ENCODE measurements at places on chromosomes 13 and 19. TPM values are rescaled to one million over a fixed set of nuclear protein-coding genes. Genes with fewer than 3 reads are reported as not detected.

Gene KLK3
- total RNA-seq, result not detected

Gene CD37
- not detected for total RNA-seq

Gene NANOS3
- total RNA-seq, result 0.94 TPM

Gene FPR3
- not detected for total RNA-seq

Gene COX6B2
- not detected for total RNA-seq

Gene CLN5
- total RNA-seq, result 36.8 TPM

Gene RAB3A
- total RNA-seq, result 0.16 TPM

Gene MISP3
- 0.19 TPM for total RNA-seq

Gene CAPNS1
- 343 TPM for total RNA-seq

Gene CALR3
- 0.16 TPM for total RNA-seq

Gene ZNF208
- 0.16 TPM for total RNA-seq

Gene CYP4F8
- not detected for total RNA-seq

Gene C2CD4C
- 3.5 TPM for total RNA-seq

Gene KLC3
- total RNA-seq, result 0.16 TPM

Gene SIGLECL1
- not detected for total RNA-seq

Gene ZNF90
- total RNA-seq, result 1.0 TPM

Gene LSR
- 1.1 TPM for total RNA-seq

All from bladder microvascular endothelial cell (primary cell).